ENCODE measurements at places on chromosomes 1 and 21.
A peak's percentile ranks its signal among the peaks of the same experiment; 100 is the strongest.

DNA sequence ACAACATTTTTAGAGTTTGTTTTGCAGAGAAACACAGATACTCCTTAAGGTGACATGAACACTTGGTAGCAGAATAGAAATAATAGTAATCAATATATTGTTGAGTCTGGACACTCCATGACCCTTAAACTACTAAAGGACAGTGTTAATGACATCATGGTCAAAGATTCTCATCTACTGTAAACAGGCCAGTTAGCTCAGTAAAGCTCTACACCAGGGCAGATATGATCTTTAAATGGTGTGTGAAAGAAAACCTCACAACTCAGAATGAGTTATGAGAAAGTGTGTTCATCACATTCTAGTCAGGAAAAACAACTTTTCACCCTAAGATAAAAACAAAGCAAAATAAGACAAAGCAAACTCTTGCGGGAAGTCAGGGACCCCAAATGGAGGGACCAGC is 58.1 kb upstream of the ADAMTS5 start:
- no peak for DNase-seq

- DNase-seq = peak; percentile 65
These were observed at the start of gene CFH for GRCh38 chr1:196651637-196652215. TSS of gene CFH (plus strand) at chr1:196652043. CDS start at chr1:196652118, 75 bp downstream.

DNA sequence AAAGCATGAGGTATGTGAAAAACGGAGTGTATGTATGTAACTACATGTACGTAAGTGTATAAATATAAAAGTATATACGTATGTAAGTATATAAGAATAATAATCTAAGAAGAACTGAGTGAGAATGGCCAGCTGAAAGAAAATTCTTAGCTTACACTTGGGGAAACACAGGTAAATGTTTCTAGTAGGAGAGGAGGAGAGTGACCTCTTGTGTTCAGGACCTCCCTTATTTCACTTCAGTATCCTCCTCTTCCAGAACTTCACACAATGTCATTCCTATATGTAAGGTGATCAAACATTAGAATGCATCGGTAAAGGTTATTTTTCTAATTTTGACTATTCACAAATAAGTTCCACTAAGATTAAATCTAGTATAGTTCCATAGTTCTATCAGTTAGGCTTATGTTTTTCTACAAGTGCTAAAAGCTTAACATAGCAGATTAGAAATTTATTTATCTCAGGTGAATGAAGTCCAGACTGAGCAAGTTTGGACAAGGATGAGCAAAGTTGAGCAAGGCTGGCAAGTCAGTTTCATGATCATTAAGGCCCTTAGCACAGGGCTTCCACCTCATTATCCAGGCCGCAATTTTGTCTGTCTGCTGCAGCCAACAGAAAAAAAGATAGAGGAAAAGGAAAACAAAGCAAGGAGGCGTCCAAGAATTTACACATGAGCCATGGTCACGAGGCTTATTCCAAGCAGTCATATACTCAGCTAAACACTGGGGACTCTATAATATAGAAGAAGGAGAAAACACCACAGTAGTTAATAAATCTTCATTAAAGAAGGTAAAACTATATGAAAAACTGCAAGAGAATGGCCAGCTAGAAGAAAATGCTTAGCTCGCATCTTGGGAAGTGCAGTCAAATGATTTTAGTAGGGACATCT is 7.1 kb upstream of the MROH9 start:
- no peak for DNase-seq

- DNase-seq = no peak
These were observed 52.1 kb upstream of the CACHD1 start for GRCh38 chr1:64417803-64418202.

DNA sequence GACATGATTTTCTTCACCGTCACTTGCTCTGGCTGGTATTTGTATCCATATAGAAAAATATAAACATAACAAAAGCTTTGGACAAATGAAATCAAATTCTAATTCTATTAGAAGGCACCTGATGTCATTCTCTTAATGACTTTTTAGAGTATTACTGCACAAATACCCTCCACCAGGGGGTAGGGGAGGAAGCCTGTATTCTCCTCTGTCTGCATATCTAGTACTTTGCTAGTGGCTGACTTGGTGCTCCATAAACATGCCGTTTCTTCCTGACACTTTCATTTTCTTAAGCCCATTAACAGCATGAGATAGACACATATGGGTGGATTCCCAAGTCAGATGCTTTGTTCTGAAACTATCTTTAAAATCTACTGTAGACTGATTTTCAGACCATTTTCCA is 20.6 kb upstream of the KCNJ15 start:
- no peak for DNase-seq

DNA sequence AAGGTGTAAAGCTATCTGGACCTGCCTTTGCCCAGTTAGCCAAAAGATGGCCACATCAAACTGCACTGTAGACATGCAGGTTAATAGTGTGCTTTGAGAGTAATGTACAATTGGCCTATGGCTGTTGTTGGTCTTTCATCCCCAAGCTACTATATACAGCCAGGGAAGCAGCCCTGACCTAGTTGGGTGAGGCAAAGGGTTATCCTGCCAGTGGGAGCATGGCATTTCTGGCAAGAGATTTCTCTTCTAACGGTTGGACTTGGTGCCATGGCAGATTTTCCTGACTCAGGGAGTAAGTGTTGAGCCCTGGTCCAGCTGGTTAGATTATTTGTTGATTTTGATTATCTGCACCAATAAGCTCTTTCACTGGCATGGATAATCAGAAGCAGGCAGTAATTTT is 119.8 kb downstream of the SDCCAG8 start:
- DNase-seq = no peak

GRCh38 chr1:96962216-96962615 is 240.6 kb downstream of the PTBP2 start:
- no peak for DNase-seq

DNA sequence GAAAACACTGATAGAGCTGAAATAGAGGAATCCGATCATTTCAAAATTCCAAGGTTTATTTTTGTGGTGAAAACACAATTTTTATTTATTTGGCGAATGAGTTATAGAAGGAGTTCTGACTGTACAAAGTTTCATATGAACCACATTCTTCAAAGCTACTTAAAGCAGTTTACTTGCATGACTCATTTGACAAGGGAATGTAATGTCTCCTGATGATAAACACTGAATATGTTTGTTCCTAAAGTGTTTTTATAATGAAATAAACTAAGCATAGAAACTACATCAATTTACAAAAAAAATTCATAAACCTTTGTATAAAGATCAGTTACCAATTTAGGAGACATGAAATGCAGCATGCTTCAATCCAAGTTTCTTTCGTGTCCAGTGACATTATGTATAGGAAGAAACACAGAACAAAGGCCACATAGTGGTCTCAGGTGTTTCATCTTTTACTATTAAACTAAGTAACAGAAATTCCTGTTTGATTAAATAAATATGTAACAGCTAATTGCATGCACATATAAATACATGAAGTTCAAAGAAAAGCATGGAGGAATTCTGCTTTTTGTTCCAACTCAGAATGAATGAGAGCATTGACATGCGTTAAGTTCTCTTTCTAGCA is 2.5 kb downstream of the PRKACB start:
- DNase-seq = no peak

GRCh38 chr1:98386675-98387440 is 274.7 kb upstream of the SNX7 start:
- DNase-seq = no peak

- DNase-seq = no peak
These were observed 4.8 kb upstream of the C8A start for GRCh38 chr1:56849750-56850149.

GRCh38 chr1:34060901-34061415 is 104.1 kb downstream of the CSMD2 start:
- DNase-seq = no peak

DNA sequence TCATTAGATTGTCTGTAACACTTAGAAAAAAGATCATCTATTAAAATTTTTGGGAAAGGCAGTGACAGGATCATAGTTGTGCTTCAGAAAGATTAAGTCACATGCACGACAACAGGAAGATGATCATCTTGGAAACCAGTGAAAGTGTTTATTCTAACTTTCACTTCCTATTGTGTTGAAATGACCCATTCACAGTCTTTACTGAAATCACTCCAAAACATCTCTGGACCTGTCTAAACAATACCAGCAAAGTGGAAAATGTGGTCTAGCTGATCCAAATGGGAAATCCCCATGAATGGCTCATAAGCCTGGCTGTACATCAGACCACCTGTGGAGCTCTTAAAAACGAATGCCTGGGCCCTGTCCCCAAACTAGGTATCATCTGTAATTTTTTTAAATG is 111.1 kb upstream of the ETV3 start:
- peak; percentile 0 for DNase-seq

GRCh38 chr1:175750366-175751071 is 7.1 kb upstream of the TNR start:
- no peak for DNase-seq

DNA sequence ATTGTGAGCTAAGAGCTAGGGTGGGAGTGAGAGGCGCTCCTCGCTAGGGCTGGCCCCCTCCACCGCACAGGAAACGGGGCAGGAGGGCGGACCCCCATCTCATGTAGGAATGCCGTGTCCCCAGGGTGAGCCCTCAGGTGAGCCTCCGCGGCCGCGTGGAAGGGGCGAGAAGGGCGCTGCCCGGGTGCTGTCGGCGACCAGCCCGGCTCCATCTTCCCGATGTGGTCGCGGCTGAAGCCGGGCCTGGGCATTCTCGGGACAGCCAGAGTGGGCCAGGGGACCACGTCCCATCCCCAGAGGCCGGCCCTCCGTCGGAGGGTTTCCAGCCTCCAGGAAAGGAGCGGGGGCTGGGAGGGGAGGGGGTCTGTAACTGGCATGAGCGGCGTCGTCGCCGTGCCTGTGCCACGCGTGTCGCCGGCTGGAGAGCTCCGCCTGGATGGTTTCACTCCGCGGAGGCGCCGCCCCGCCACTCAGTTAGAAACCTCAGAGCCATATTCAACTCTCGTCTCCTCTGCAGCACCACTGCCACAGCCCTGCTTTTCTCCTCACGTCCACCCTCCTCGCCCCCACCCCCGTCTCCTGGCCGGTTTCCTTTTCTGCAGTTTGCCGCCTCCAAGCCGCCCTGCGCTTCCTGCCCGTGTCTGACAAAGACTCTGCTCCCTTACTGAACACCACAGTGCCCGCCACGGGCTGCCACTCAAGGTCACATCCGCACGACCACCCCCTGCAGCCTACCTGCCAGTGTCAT is at the start of gene TMEM269:
TMEM269 (plus strand) TSS at position 46 of the 748 bp plus-strand sequence. CDS start 4,903 bp downstream, outside the sequence.
- no peak for DNase-seq

- DNase-seq = no peak
These were observed 36.9 kb upstream of the OR2B11 start for GRCh38 chr1:247494767-247495166.

DNA sequence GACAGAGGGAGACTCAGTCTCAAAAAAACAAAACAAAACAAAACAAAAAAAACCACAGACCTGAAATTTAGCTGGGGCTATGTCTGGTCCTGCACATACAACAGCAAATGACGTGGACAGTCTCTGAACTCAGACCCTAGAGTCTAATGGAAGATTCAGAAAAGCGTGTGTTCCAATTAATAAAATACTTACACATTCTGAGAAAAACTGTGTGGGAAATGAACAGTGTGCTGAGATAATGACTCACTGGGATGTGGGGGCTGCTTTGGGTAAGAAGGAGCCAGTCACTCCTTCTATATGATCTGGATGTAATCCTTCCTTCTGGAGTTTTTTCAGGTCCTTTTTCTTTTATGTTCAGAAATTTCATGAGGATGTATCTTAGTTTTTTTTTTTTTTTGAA is 29.4 kb downstream of the CLDN14 start:
- no peak for DNase-seq

GRCh38 chr1:204113896-204114295 is 37.9 kb downstream of the ETNK2 start:
- no peak for DNase-seq

DNA sequence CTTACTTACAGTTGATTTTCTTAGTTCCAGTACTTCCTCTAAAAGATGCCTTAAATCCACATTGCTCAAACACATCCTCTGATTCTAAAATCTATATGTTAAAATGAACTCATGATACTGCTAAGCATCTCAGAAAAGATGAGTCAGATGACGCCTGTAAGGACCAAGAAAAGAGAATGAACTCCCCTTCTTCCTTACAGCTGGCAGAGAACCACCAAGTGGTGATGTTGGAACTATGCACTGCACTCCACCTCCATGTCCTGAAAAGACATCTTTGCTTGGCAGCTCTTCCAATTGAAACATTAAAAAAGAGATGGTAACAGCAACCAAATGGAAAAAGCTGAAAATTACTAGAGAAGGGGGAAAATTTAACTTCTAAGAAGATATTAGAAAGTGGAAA is 648.8 kb downstream of the PTPRC start:
- DNase-seq = no peak

GRCh38 chr1:9892563-9893528 is 17.2 kb downstream of the CTNNBIP1 start:
- no peak for DNase-seq

DNA sequence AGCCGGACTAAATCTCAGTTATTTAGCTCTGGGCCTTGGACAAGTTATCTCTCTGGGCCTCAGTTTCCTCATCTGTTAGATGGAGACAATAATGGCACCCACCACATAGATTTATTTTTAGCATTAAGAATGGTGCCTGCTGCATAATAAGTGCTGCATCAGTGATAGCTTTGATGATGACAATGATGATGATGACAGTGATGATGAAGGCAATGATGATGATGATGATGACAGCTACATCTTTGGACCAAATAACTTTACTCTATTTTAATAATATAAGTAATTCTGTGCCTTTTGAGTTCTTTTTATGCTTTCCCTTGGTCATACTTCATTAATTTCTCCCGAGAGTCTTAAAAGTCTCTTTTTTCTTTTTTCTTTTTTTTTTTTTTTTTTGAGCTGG is 143.4 kb downstream of the C1orf21 start:
- no peak for DNase-seq

DNA sequence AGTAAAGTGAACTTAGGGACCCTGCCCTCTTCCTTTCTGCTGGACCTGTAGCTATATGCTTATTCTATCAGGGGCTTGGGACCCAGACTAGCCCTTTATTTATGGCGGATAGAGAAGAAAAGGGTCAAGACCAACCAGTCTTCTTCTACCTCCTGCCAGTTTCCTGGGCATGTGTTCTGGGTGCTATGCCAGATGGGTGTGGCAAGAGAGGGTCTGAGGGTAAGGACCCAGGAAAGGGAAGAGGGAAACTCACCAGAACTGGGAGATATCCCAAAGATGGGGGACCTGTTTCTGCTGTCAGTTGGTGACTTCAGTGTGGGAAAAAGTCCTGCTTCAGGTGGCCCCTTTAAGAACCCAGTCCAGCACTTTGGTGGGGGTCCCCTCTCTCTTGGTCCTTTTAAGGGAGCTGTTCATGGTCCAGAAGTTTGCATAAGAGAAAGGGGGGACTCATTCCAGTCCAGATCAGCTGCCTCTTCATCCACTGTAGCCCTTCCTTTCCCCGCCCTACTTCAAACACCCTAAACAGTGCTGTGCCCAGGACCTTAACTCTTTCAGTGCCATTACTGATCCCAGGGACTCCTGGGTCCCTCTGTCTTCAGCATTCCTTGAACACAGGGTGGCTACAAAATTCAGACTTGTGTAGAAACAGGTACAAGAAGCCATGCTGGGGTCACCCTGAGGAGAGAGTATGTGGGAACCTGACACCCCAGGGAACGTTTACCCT is 18.4 kb downstream of the SSR2 start:
- no peak for DNase-seq

DNA sequence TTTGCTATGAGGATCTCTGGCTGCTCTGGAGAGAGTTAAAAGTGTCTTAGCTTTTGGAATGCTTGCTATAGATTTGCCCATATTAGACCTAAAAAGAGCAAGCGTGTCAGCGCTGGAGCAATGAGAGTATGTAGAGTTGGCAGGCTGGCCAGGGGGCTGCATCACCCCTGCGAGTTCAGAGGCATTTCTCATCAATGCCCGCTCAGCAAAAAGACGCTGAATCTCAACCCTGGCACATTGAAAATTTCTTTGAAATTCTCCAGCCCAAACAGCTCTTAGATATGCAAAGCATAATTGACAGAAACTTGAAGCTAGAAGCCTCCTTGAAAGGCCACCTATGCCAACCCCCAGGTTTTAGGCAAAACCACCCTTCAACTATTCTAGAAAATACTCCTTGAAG is 135.5 kb upstream of the F3 start:
- no peak for DNase-seq
